CD14-positive monocyte (primary cell): ENCODE measurements at places on chromosomes 7 and 10.

DNA sequence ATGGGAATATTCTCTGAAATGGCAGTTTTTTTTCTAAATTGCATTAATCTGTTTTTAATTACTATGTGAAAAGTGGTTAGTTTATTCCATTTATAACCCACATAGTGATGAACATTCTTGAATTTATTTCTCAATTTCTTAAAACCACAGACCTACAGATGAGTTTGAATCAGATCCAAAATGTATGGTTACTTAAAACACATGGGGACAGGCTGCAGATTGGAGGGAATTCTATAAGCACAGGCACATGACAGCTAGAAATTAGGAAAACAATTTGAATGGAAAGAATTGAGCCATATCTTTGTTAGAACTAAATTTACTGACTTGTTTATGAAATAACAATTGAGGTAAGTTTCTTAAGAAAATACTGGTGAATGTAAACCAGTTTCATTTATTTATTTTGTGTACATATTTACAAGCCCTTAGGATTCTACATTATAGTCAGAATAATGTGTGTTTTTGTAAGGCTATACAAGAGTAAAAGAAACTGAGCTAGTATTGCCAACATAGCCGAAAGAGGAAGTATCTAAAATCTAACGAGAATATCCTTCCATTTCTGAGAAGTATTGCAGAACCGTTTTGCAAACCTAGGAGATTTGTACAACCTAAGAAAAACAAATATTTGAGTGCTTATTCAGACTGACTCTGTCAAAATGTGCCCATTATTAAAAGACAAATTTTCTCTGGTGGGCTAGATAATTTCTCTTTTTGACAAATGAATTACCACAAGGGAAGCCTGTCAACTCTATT is 434.3 kb upstream of the SEMA3D start:
- peak; percentile 12 for DNase-seq

GRCh38 chr10:104247513-104248146 is 7.1 kb upstream of the GSTO1 start:
- peak; percentile 51 for DNase-seq

DNA sequence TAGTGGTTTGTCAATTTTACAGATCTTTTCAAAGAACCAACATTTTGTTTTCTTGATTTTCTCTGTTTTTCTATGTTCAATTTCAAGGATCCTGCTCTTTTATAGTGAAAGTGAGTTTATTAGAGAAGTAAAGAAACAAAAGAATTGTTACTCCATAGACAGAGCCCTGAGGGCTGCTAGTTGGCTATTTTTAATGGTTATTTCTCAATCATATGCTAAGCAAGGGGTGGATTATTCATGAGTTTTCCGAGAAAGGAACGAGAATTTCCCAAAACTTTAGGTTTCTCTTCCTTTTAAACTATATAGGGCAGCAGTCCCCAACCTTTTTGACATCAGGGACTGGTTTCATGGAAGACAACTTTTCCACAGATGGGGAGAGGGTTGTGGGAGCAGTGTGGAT is 165.0 kb downstream of the CCSER2 start:
- DNase-seq: no peak

DNA sequence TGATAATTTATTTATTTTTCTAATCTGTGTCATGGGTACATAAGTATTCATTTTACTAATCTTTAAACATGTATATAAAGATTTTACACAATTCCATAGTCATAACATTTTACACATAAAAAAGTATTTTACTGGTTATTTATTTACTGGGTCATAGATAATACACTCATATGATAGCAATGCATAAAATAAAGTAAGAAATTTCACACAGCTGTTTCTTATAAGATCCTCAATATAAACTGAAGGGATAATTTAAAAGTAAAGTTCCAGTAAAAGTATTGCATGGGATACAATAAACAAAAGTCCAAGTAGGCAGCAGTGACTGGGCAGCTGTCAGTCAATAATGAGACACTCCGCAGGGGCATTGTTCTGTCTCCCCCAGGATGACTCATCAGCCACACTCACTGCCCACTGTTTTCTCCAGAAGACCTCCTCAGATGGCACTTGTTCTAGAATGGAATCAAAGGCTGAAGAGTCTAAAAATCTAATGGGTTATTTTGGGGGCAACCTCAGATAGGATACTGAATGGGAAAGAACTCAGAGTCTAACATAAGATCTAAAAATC is 32.7 kb downstream of the DPY19L1 start:
- no peak for DNase-seq

GRCh38 chr7:37592366-37592765 is 91.2 kb upstream of the GPR141 start:
- DNase-seq: no peak

DNA sequence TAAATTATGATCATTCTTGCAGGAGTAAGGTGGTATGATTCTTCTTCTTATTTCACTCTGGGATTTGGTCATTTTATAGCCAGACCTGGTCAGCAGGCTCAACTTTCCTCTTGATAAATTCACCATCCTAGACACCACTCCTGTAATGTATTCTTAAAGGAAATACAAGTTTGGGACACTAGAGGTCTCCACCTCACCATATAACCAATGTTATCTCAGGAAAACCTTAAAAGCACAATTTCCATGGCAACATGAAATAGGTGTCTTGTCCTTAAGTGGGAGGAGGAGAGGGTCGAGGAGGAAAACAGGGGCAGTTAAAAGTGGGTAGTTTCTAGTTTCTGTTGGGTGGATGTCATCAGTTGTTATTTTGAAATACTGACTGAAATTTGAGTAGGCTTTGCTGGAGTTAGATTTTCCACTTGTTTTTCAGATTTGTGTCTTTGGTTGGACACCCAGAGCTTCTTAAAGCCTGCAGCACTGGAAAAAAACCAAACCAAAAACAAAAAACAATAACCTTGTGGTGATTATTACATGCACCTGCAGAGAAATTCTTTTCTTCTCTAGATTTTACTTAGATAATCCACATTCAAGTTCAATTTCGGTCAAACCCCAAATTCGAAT is 163.1 kb downstream of the PRKCQ start:
- DNase-seq: no peak
